ENCODE measurements at places on chromosomes 16 and 17.

GRCh38 chr17:21464611-21465021 lies 88.5 kb downstream of the KCNJ12 start:
- DNase-seq, result no peak

DNA sequence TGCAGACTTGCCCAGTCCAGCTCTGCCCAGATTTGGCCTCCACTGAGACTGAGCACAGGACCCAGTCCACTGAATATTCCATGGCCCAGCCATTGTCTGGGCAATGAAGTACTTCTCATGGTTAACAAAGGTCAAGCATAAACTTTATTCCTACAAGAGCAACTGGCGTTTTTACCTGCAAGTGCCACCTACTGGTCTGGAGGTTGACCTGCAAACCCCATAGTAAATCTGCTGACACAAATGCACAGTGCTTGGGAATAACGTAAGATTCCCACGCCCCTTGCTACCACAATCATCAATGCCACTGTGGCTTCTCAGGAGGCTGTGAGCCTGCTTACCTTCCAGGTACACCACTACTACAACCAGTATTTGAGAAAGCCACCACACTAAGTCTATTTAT lies 170.2 kb downstream of the CEP112 start:
- no peak for DNase-seq

DNA sequence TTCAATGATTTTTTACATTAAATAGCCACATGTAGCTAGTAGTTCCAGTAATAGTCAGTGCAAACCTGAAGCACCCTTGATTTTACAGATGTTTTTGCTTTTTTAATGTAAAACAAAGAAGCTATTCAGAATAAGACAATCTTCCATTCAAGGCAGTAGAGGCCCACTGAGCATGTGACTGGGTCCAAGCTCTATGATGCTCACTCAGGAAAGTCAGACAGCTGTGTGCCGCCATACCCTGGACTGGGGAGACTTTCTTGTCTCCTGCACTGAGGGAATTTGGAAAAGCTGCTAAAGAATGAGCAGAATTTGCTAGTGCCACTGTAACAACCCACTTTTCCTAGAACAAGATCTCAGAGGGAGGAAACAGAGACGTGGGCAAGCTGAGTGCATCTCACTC lies 11.5 kb downstream of the CENPN start:
- DNase-seq, result no peak

DNA sequence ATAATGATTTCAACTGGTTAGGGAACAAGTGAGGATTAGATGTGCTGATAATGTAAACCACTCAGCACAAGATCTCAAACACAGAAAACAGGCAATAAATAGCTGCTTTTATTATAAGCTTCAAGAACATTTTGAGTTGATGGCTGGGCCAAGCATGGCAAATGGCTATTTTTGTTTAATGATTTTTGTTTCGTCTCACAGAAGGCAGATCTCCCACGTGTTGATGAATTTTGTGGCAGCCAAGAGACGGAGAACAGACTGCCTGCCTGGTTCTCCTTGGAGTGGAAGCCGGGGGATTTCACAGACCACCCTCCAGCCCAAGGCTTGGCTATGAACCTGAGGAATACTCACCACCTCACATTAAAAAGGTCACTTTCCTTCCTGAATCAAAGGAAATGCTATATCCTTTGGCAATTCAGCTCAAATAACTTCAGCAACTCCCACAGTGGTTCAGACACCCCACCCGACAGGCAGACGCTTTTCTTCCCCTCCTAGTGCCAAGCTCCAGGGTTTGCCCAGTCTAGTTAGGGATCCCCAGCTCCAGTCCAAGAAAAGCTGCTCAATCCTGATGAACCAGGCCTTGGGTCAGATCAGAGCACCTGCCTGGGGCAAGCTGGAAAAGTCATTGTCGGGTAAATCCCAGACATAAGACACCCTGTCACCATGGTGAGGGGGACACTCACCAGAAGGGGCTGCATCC lies 593.5 kb downstream of the TOX3 start:
- no peak for DNase-seq

- peak; percentile 52 for DNase-seq
These were observed 6.2 kb downstream of the VAT1L start for GRCh38 chr16:77794586-77794985.

- DNase-seq, result no peak
These were observed 128.6 kb downstream of the IRF8 start for GRCh38 chr16:86027373-86028126.

DNA sequence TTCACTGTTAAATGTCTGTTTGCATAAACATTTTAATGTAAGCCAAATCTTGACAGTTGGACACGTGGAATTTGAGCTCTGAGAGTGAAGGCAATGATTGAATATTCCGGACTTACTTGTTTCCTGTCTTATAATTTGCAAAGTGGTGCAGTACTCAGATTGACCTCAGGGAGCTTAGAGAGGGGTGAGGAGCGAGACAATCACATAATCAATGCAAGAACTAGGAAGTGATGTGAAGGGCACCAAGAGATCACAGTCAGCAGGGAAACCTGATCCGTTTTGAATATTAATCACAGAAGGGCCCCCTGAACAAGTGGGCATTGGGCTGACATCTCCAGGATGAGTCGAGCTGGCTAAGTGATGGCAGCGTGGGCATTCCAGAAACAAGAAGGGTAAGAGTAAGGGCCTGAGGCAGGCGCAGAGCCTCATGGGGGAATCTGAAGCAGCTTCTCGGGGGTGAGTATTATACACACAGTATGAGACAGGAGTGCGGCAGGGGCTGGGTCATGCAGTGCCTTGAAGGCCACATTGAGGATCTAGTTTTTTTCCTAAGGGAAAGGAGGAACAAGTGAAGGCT lies 26.1 kb downstream of the TEX2 start:
- no peak for DNase-seq

GRCh38 chr17:5438716-5439445 lies at the start of gene C1QBP:
Gene C1QBP, minus strand, starts transcription at chr17:5439155. Its CDS starts 82 bp downstream, at chr17:5439073.
- DNase-seq, result peak; percentile 88

- DNase-seq, result no peak
These were observed 251.9 kb upstream of the AXIN2 start for GRCh38 chr17:65813306-65813705.

DNA sequence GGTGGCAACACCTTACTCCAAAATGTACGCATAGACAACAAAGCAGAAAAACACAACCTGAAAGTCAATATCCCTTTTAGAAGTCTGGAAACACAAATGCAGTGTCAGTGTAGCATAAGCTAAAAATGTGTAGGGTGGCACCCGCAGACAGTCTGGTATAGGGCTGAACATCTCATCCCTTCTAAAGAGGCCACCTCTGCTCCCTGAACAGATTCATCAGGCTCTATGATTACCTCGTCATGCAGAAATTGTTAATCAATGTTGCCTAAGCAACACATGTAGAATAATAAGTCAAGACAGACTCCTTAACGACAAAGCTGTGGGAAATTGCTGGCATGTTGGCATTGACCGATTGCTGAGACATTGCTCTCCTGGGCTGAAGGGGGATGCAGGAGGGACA lies 33.3 kb upstream of the ERCC4 start:
- no peak for DNase-seq

DNA sequence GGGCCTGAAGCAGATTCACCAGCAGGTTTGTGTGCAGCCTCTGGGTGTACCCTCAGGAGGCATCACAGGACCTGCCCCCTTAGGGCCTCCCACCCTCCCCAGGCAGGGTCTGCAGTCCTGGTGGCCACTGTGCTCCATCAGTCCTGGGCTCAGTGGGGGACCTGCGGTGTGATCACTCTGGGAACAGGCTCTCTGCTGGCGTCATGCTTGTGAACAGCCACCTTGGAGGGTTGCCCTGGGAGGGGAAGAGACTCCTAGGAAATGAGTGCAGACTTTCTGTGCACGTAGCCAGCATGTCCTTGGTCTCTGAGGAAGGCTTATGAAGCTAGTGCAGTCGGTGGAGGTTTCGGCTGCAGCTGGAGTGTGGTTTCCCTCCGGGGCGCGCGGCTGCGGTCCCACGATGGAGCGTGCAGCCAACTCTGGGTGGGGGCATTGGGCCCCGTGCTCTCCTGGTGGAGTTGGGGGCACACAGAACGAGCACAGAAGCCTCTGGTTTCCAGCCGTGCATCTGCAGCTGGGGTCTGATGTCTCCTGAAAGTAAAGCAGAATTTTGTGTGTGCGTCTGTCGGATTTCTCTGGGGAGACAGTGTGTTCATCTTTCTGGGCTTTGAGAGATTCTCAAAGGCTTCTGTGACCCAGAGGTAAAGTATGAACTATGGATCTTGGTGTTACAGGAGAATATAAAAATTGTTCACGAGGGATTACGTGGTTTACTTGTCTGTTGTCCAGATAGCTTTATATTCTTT lies 68.1 kb upstream of the ZNF750 start:
- no peak for DNase-seq

DNA sequence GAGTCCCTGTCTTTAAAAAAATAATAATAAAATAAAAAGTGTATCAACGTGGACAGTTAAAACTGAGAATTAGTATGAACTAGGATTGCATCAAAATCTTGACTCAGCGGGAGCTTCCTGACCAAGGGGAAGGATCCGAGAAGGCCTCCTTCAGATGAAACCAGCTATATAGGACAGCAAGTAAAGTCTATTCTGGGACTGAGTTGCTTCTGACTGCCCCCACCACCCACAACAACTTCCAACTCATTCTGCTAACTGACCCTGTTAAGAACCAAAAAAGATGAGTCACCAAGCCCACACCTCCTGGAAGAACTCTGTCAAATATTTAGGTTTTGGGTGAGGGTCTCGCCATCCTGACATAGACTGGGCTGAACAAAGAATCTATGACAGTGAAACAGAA lies 24.9 kb downstream of the MPP3 start:
- no peak for DNase-seq

GRCh38 chr16:80113873-80114574 lies 426.8 kb upstream of the DYNLRB2 start:
- DNase-seq, result no peak

DNA sequence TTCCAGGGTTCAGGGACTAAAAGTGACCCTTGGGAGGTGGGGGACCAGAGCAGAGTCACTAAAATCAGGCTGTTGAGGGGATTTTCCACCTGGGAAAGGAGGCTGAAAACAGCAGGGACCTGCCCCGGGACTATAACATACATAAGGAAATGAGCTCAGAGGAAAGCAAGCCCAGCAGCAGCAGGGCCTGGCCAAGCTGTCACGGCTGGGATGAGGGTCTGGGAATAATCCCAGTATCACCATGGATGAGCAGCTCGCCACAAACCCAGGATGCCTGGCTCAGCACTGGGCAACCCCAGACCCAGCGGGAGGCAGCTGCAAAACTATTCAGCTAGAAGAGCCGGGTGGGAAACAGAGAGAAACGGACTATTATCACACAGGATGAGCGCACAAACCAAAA lies 72.4 kb downstream of the RPH3AL start:
- no peak for DNase-seq

DNA sequence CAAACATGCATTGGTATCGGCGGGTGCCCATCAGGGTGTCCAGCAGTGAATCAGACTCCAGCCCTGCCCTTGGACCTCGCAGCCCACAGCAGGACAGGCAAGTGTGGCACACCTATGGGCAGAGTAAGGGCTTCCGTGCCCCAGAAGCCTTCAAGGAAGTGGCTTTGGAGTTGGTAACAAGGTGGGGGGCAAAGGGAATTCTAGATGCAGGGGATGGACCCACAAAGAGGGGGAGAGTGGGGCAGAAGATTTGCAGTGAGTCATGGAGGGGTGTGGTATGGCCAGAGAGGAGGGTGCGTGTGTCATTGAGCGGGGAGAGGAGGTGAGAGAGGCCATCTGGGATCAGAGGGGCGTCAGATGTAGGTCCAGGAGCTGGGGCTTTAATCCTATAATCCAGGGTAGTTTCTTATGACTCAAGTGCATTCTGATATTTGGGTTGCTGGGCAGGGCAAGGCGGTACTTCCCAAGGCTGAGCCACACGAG lies 8.5 kb upstream of the SPNS2 start:
- DNase-seq, result no peak

GRCh38 chr16:50616386-50616785 lies 64.7 kb downstream of the SNX20 start:
- DNase-seq, result no peak

GRCh38 chr17:50916026-50916707 lies 50.0 kb upstream of the TOB1 start:
- no peak for DNase-seq

- DNase-seq, result no peak
These were observed 5.8 kb downstream of the FOXN1 start for GRCh38 chr17:28511858-28512461.

DNA sequence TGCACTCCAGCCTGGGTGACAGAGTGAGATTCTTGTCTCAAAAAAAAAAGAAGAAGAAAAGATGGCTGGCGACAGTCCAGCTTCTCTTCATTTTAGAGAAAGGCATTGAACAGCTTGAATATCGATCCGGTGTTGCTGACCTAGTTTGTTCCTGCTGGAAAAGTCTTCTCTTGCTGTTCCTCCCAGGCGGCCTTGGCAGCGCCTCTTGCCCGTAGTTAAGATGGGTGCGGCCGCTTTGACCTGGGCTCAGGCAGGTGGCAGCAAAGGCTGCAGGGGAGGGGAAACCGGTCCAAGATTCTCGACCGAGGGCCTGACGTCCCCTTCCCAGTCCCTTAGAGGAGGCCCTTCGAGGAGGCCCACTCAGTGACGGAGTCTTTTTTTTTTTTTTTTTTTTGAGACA lies 3.8 kb upstream of the ZNF764 start:
- DNase-seq, result no peak

- peak; percentile 52 for DNase-seq
These were observed 66.3 kb upstream of the METRNL start for GRCh38 chr17:83012868-83013778.

- no peak for DNase-seq
These were observed 16.7 kb downstream of the CCR7 start for GRCh38 chr17:40548491-40548981.

- no peak for DNase-seq
These were observed 2.8 kb downstream of the BRD7 start for GRCh38 chr16:50365791-50366575.

DNA sequence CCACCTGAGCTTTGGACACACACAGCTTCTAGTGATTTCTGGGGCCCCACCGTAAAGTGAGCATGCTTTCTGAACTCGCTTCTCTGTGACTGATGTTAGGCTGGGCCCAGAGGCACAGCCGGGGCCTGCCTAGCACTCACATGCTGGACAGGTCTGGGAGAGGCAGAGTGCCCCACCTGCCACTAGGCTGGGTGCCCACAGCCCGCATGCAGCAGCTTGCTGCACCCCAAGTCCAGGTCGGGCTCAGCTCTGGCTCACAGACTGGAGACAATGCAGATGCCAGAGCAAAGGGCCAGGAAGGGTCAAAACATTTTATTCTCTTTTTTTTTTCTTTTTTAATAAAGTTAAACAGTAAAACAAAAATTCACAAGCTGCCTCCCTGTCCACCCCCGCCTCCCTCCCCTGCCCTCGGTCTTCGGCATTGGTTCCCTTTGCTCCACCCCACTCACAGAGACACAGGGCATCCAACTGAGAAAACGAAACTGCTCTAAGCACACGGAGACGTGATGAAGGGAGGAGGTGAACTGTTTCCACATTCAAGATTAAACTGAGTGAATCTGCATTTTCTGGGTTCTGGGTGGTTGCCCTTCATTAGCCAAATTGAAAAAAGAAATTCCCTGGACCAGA lies 9.7 kb downstream of the CNP start:
- no peak for DNase-seq
